ENCODE measurements at places on chromosomes 12 and 14.

DNA sequence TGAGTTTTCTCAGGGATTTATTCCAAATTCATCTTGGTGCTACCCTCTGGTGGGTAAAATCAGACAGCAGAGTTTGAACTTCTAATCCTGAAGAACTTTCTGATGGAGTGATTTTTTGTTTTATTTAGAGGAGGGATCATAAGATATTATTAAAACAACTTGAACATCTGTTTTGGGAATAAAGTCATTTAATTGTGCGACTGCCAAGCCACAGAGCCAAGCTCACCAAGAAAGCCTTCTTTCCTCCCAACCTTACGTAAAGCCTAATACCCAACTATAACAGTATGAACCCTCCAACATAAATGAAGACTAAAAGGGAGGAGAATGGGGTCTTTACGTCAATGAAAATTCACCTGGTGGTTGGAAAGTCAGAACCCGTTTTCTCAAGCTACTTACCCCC lies 205.5 kb upstream of the IGF1 start:
- DNase-seq, result no peak

DNA sequence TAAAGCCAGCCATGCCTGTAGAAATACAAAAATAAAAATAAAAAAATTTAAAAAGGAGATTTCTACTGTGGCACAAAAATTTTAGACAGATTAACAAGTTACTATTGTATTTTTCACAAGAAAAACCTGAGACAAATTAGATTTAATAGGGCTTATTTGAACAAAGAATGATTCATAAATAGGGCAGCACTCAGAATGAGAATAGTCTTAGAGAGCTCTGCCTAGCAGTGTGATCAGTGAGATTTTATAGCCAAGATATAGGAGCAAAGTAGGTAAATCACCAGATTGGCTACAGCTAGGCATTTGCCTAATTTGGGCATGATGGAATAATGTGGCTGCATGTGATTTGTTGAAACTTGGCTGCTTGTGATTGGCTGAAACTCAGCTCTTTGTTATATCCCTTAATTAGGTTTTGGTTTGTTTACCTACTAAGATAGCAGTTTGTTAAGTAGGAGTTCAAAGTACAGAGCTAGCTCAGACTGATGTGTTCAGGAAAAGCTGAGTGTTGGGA lies 279.7 kb upstream of the TMTC1 start:
- no peak for DNase-seq

GRCh38 chr12:116317986-116318575 lies 40.6 kb upstream of the MED13L start:
- DNase-seq, result no peak

- DNase-seq, result no peak
Observed at GRCh38 chr12:120364487-120364886, 4.5 kb downstream of the MSI1 start.

GRCh38 chr14:85663256-85663655 lies 133.3 kb downstream of the FLRT2 start:
- no peak for DNase-seq

GRCh38 chr14:80930836-80931389 lies 10.6 kb downstream of the CEP128 start:
- DNase-seq, result no peak

- DNase-seq, result no peak
Observed at GRCh38 chr12:118986050-118986449, 4.7 kb downstream of the SRRM4 start.

GRCh38 chr14:72594099-72594901 lies 299.6 kb downstream of the DPF3 start:
- no peak for DNase-seq

DNA sequence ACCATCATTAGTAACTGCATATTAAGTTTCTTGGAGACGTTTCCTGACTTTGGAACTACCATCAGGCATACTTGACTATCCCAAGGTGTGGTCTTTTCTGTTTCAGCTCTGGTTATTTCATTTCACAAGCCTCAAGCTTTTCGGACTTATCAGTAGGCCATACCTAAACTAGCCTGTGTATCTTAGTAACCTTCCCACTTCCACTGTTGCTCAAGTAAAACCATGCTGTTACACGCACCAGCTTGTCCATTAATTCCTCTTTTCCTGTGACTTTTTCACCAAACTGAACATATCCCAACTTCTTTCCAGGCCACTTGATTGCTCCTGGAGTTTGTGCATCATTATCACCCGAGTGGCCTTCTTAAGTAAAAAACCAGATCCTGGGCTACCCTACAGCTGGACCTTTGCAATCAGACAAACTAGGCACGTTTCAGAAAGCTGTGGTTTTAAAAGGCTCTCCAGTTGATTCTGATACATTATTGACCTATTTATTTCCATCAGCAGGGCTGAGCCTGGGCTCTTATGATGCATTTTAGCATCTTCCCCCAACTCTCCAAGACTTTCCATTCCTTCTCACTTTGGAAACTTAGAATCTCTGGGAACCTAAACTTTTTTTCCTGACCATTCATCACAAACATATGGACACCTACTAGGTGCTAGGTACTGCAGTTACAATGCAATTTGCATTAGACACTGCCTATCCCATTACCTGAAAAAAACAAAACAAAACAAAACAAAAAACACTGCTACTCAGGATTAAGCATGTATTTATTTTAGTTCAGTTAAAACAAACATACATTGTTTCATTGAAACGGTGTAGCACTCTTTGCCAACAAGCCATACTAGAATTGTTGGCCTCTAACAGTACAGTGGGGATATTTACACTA lies 14.9 kb downstream of the SLC38A2 start:
- no peak for DNase-seq

DNA sequence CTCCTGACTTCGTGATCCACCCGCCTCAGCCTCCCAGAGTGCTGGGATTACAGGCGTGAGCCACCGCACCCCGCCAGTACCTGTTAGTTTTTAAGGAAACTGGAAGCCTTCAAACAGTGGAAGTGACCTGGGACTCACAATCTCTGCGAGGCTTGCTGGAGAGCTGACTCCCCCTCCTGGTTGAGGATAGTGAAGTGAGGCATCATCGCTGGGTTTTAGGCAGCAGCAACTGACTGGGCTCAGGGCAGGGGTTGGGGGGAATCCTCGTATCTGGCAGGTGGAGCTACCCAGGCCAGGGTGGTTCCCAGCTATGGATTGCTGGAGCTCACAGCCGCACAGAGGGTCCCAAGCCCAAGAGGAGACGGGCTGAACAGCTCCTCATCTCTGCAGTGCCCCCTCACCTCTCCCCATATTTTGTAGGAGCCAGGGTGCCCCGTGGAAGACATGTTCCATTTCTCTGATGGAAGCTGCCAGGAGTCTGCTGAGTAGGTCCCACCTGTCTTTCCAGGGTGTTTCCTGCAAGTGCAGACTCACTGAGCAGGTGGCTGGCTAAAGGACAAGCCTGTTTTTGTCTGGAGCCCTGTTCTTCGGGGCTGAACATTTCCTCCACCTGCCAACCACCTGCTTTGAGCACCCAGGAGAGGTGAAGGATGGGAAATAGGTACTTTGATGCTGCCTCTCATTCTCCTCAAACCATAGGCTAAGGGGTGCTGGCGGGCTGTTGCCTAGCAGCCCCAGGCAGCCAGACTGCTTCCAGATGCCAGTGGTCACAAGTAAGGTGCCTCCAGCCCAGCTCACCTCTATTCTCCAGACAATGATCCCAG lies 3.1 kb downstream of the AVIL start:
- peak; percentile 78 for DNase-seq

Measured in NCI-H774 (cell line).